ENCODE measurements at places on chromosomes 7 and 10.

DNA sequence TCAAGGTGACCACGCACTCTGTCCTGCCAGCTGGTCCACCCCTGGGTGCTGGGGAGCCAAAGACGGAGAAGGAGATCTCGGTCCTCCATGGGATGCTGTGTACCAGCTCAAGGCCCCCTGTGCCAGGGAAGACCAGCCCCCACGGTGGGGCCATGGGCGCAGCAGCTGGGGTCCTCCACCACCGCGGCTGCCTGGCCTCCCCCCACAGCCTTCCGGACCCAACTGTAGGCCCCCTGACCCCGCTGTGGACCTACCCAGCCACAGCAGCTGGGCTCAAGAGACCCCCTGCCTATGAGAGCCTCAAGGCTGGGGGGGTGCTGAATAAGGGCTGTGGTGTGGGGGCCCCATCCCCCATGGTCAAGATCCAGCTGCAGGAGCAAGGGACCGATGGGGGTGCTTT is 5.4 kb downstream of the NYAP1 start:
- peak; percentile 15 for DNase-seq

DNA sequence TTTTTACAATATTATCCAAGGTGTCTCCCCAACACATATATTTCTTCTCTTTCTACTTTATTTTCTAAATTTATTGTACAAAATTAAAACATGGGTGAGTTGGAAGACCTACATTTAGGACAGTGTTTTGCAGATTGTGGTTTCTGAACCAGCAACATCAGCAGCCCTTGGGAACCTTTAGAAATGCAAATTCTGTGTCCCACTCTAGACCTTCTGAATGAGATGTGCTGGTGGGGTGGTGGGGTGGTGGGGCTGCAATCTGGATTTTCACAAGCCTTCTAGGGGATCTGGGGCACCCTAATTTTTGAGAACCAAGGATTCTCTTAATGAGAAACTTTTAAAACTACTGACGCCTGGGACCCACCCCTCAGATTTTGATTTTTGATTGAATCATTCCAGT is 7.4 kb upstream of the PAPSS2 start:
- DNase-seq, result no peak

- no peak for DNase-seq
Measured at GRCh38 chr10:110113670-110114337, 93.6 kb upstream of the MXI1 start.

GRCh38 chr7:55200441-55200840 is 164.7 kb upstream of the LANCL2 start:
- DNase-seq, result no peak

GRCh38 chr10:35752469-35753461 is 110.7 kb upstream of the FZD8 start:
- no peak for DNase-seq

DNA sequence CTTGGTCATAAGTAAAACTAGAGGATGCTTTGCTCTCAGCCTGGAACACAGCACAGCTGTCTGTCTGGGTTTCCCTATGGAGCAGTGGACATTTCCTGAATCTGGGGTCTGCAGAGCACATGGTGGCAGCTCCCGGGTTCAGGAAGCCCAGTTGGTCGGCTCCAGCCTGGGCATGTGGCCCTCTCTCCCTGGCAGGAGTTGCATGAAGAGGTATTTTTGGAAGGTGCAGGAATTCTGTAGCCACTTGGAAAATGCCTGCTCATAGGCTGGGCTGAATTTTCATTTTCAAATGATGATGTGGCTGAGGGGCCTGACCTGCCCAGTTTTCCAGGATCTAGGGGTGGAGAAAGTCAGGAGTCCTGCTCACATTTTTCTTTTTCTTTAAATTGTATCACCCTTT is 6.7 kb upstream of the TPST1 start:
- DNase-seq, result no peak

- no peak for DNase-seq
Measured at GRCh38 chr10:70740406-70741288, 44.5 kb downstream of the TBATA start.

DNA sequence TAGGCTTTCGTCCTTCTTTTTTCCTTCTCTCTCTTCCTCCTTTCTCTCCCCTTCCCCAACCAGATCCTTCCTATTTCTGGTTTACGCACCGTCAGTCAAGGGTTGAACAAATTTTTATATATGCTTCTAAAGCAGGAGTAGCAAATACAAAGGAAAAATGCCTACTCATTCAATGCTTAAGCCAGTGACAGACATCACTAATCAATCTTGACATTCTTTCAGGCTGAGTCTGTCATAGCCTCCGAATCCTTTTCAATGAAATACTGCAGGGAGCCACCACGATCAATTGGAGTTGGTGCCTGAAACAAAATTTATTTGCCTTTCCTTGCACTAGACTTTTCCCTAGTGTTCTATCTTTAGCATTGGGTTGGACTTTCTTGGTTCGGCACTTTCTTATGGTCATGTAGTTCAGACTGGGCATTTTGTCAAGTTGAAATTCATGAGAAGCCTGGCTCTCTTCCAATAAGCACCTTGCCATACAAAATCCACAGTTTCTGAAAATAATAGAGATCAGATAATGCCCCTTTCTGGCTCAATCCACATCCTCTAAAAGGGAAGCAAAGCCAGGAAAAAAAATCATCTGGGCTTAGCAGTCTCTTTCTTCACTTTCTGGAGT is 239.5 kb upstream of the PLXNA4 start:
- no peak for DNase-seq

DNA sequence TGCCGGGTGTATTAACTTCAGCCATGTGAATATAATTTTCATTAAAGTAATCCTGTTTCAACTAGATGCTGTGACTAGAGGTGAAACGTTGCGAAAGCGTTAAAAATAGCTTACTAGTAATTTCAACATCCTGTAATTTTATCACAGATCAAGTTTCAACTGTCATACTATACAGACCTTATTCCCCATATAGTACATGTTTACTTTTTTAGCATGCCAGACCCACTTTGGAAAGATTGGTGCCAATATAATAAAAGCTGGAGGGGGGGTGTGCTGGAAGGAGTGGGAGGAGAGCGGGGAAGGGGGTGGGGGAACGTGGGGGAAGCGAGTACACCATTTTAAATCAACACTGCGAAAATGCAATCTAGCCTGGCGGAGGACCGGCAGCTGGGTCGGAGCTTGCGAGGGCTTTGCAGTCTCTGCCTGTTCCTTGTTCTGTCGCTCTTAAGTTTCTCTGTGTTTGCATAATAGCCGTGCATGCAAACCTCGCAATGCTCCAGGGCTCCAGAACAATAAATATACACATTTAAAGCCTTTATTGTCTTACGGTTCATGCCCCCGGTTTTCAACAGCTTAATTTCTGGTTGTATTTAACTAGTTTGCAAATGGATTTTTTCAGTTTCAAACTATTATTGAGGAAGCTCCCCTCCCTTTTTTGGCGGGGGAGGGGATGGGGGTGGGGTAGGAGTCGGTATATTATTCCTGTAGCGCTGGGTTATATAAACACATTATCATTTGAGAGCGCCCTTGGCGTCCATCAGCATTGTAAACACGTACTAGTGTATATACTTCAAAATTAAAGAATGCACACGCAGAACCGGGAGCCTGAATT is 1.3 kb upstream of the ARID5B start:
- peak; percentile 48 for DNase-seq

GRCh38 chr7:36999626-37000485 is 275.6 kb upstream of the AOAH start:
- DNase-seq, result no peak

- DNase-seq, result peak; percentile 2
Measured at GRCh38 chr10:103548581-103549348, 55.3 kb downstream of the NEURL1 start.

GRCh38 chr7:122965306-122965705 is 30.2 kb downstream of the TAS2R16 start:
- DNase-seq, result no peak

- DNase-seq, result no peak
Measured at GRCh38 chr7:3943779-3944520, 642.9 kb downstream of the SDK1 start.

DNA sequence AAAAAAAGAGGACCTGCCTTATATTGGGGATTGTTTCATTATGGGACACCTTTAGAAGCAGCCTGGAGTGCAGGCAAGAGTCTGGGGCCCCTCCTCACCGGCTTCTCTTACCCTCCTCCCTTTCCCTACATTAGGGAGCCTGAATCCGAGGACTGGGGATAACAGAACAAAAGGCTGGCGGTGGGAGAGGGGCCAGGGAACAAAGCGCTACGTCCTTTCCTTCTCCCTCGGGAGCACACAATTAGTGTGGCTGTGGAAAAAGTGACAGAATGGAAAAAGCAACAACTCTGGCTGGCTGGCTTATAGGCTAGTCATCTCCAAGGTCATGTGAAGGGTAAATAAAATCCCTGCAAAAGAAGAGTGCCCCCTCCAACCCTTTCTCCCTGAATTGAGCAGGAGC is 74.7 kb downstream of the LSM5 start:
- DNase-seq, result no peak

- DNase-seq, result peak; percentile 88
Measured at GRCh38 chr7:873367-874002, 2.9 kb upstream of the GET4 start.

DNA sequence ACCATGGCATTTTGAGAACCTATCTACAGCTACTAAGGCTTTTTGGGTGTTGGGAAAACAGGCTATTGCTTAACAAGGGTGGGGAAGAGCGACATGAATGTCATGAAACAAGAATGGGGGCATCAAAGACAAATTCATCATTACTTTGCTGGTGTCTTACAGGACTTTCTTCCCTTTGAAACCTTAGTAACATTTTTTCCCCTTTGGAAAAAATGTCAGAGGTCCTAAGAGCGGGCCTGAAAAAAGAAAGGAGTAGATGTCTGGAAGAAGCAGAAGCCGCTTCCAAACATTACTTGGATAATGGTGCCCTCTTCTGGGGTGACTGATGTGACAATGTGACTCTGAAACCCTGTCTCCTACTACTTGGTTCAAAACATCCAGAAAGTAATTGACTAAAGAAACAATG is 3.8 kb upstream of the DDX50 start:
- peak; percentile 49 for DNase-seq

GRCh38 chr7:55299273-55299967 is 65.7 kb upstream of the LANCL2 start:
- no peak for DNase-seq
